ENCODE measurements at places on chromosomes 5 and 9. TPM values are rescaled to one million over a fixed set of nuclear protein-coding genes. Genes with fewer than 3 reads are reported as not detected.

- no peaks in the 10 kb centered on the region for H3K36me3 ChIP-seq
- H3K4me1 ChIP-seq = peaks cover 4% of the 10 kb centered on the region
- H3K4me3 ChIP-seq = no peak overlapping the region
- DNase-seq = no peak
- no peak overlapping the region for H3K27ac ChIP-seq
- peaks cover 3% of the 10 kb centered on the region for H3K27me3 ChIP-seq
These were observed 5.2 kb upstream of the GCNT4 start for GRCh38 chr5:75057561-75057960.

NUTM2G gene
- total RNA-seq = not detected

- H3K4me1 ChIP-seq = no peaks in the 10 kb centered on the region
- no peaks in the 10 kb centered on the region for H3K27me3 ChIP-seq
These were observed 344.2 kb downstream of the NTRK2 start for GRCh38 chr9:85013703-85014102.

NEUROG1 gene
- total RNA-seq = not detected

DNA sequence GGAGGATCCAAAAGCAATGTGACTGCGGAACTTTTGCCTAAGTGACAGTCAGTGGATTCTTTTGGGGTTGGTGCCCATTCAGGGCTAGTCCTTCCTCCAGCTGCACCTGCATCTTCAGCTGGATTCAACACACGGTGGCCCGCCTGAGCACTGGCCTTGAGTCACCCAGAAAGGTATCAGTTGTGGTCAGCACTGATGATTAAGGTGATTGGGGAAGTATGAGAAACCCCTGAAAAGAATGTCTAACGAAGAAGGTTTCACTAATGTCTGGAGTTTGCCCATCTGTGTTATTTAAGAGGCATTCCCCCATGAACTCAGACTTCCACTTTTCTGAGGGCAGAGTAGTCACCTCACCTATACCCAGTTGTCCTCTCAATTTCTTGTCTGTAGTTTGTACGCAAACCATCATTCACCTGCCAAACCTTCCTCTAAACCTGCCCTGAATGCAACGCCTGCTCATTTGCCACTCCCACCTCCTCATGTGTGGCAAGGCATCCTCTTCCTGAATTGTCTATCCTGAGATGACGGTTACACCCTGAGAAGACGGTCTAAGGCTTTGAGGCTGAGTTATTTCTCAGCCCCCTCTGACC lies 27.2 kb downstream of the CSF2 start:
- no peak for DNase-seq
- peaks cover 25% of the 10 kb centered on the region for H3K4me1 ChIP-seq
- no peak overlapping the region for H3K4me3 ChIP-seq
- no peaks in the 10 kb centered on the region for H3K27me3 ChIP-seq

FOXD4L5 gene
- under 0.01 TPM for total RNA-seq

DNA sequence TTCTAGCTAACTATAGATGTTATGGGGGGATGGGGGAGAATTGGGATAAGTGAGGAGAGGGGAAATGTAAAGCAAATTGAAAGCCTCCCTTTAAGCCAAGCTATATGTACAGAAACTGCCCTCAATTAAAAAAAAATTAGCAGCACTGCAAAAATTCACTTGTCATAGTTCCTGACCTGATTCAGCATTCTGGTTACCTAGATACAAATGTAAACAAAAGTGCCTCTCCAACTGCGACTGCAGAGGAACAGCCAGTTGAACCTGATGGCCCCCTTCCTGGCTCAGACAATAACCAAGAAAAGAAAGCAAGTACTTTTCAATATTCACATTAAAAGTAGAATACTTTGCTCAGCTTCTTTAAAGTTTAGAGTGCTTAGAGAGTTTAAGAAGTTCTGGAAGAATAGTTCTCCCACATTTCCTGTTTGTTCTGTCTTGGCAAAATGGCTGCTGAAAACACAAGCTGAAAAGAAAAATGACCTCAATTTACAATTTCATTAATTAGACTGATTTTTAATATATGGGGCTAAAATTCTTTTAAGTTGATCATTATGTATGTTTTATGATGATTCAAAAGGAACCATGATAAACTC lies 1.5 kb downstream of the FAM81B start:
- no peaks in the 10 kb centered on the region for H3K36me3 ChIP-seq
- no peaks in the 10 kb centered on the region for H3K4me1 ChIP-seq
- no peaks in the 10 kb centered on the region for H3K27me3 ChIP-seq
- DNase-seq = no peak
- no peak overlapping the region for H3K27ac ChIP-seq

DNA sequence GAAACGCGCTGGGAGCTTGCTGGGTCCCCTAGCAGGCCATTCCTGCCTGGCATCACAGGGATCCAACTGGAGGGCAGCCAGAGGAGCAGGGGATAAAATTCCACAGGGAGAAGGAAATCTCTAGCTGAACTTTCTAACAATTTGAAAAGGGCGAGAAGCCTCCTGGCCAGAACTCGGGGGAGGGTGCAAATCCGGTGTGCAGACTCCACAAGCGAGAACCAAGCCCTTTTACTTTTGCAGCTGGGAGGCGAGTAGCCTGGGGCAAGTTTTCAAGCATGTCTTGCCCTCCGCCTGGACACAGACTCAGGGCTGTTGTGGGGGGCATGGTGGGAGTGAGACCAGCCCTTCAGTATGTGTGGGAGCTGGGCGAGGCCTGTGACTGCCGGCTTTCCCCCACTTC lies 14.3 kb upstream of the POU5F2 start:
- H3K4me3 ChIP-seq = no peak overlapping the region
- H3K36me3 ChIP-seq = no peaks in the 10 kb centered on the region
- no peaks in the 10 kb centered on the region for H3K27me3 ChIP-seq

DNA sequence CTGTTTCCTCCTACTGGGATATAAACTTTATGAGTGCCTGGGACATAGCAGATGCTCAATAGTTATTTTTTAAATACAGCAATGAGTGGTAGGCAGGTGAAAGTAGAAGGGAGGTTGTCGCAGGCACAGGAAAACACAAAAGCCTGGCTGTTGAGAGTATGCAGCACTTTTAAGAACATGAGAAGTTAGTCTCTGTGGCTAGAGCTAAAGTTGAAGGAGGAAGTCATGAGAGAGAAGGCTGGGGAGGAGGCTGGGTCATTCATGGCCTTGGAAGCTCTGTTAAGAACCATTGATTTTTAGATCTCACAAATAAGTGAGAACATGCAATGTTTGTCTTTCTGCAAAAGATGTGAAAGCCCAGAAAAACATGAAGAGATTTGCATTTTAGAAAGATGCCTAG lies 126.7 kb downstream of the PRKACG start:
- no peaks in the 10 kb centered on the region for H3K36me3 ChIP-seq
- DNase-seq = no peak
- no peaks in the 10 kb centered on the region for H3K27me3 ChIP-seq
- no peak overlapping the region for H3K4me3 ChIP-seq
- H3K27ac ChIP-seq = no peak overlapping the region

DNA sequence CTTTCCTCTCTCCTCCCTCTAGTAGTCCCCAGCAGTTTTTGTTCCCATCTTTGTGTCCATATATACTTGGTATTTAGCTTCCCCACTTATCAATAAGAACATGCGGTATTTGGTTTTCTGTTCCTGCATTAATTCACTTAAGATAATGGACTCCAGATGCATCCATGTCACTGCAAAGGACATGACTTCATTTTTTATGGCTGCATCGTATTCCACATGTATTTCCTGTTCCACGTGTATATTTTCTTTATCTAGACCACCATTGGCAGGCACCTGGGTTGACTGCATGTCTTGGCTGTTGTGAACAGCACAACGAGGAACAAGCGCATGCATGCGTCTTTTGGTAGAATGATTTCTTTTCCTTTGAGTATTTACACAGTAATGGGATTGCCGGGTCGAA lies 6.2 kb downstream of the ZNF79 start:
- no peaks in the 10 kb centered on the region for H3K4me1 ChIP-seq
- H3K27me3 ChIP-seq = no peaks in the 10 kb centered on the region
- H3K36me3 ChIP-seq = peaks cover 15% of the 10 kb centered on the region
- no peak for DNase-seq
- H3K27ac ChIP-seq = no peak overlapping the region
- no peak overlapping the region for H3K4me3 ChIP-seq

DNA sequence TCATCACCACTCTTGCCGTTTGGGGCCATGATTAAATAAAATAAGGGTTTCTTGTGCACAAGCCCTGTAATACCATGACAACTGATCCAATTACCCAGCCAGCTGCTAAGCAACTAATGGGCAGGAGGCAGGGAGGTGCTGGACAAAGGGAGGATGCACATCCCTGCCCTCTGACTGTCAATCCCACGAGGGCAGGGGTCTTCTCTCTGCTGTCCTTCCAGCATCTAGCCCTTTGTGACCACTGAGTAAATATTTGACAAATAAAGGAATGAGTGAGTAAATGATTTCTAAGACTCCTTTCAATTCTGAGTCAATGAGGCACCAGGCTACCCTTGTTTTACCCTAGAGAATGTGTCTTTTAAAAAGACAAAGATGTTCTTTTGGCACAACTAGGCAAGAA lies 247.1 kb downstream of the SYK start:
- H3K4me3 ChIP-seq = no peak overlapping the region
- H3K27ac ChIP-seq = no peak overlapping the region
- no peaks in the 10 kb centered on the region for H3K27me3 ChIP-seq
- H3K4me1 ChIP-seq = peaks cover 6% of the 10 kb centered on the region
- no peak for DNase-seq

GRCh38 chr5:68369023-68369359 lies 153.4 kb downstream of the PIK3R1 start:
- no peaks in the 10 kb centered on the region for H3K4me1 ChIP-seq
- H3K36me3 ChIP-seq = no peaks in the 10 kb centered on the region
- peak; percentile 11 for DNase-seq
- no peaks in the 10 kb centered on the region for H3K27me3 ChIP-seq

SH3PXD2B gene
- total RNA-seq = 21.1 TPM

GRCh38 chr9:22975951-22976350 lies 529.3 kb downstream of the DMRTA1 start:
- no peaks in the 10 kb centered on the region for H3K27me3 ChIP-seq
- H3K4me3 ChIP-seq = no peak overlapping the region
- no peak overlapping the region for H3K27ac ChIP-seq
- H3K4me1 ChIP-seq = no peaks in the 10 kb centered on the region
- H3K36me3 ChIP-seq = no peaks in the 10 kb centered on the region

DNA sequence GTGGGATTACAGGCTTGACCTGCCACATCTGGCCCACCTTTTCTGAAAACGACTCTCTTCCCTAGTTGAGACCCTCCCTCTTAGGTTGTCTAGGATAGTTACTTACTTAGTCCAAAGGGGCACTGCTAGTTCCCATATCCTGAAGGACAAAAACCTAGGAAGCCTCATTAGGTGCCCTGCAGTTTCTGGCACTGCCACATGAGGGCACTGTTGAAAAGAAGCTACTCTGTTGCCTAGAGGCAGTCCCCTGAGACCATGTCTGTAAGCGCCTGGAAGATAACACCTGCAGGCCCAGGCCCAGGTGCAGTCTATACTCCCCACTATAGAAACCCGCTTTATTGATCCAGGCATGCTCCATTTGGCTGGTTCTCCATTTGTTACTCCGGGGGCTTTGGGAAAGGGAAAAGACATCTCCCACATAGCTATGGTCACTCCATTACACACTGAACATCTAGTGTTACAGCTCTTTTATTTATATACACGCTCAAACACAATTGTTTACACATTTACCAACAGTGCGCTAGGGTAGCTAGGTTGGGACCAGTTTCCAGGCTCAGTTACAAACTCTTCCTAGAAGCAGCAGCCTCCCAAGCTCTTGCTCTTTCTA lies 73.4 kb upstream of the PPARGC1B start:
- no peak for DNase-seq
- H3K4me3 ChIP-seq = no peak overlapping the region
- no peaks in the 10 kb centered on the region for H3K4me1 ChIP-seq
- H3K27ac ChIP-seq = no peak overlapping the region

DNA sequence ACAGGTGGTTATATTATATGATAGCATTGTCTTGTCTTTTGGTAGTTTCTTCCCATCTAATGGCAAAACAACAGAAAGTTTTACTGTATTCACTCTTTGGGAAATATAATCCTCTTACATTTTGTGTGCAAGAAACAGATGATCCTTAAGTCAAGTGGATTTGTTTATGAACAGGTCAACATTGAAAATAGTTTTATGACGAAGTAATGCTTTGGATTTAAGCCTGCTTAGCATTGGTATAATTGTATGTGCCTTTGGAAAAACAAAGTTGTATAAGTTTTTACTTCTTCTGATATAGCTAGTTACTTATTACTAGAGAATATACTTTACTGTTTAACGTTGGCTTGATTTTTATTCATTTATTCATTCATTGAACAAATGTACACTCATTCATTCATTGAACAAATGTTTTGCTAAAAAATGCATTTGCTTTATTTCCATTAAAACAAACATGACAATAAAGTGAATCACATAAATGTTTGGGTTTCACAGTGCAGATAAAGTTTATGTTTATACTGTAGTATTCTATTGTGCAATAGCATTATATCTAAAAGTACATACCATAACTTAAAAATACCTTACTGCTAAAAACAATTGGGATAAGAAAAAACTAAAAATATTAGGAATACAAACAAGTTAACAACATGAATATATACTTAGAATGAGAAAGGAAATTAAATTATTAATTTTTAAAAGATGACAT lies 12.3 kb downstream of the SGCD start:
- no peak overlapping the region for H3K27ac ChIP-seq
- no peaks in the 10 kb centered on the region for H3K36me3 ChIP-seq
- no peak overlapping the region for H3K4me3 ChIP-seq

FAT2 gene
- total RNA-seq = under 0.01 TPM

- no peaks in the 10 kb centered on the region for H3K27me3 ChIP-seq
- H3K4me1 ChIP-seq = no peaks in the 10 kb centered on the region
- no peaks in the 10 kb centered on the region for H3K36me3 ChIP-seq
- H3K4me3 ChIP-seq = no peak overlapping the region
These were observed 64.5 kb downstream of the ENTREP1 start for GRCh38 chr9:69389437-69389995.

GRCh38 chr5:176562189-176562588 lies 13.0 kb downstream of the CDHR2 start:
- no peak overlapping the region for H3K27ac ChIP-seq
- no peaks in the 10 kb centered on the region for H3K36me3 ChIP-seq
- no peaks in the 10 kb centered on the region for H3K27me3 ChIP-seq
- no peak overlapping the region for H3K4me3 ChIP-seq

EDIL3 gene
- 9.2 TPM for total RNA-seq

DNA sequence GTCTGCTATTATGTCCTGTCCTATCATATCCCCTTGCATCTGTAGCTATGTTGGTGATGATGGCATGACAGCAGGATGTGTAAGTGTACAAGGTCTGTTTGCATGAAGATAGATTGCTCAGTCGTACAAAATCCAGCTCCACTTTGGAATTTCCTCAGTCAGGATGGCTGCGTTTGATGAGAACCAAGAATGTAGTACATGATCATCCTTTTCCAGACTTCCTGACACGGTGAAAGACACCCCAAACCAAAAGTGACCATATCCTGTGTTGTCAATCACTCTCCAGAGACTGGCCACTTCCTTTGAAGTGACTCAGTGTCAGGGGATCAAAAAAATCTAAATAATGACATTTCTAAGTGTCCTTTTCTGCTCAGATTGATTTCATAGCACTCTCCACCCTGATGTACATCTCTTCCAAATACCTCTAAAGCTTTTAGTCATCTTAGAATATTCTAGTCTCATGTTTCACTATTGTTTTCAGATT lies 213.4 kb downstream of the PLK2 start:
- H3K4me1 ChIP-seq = peaks cover 2% of the 10 kb centered on the region
- H3K27ac ChIP-seq = no peak overlapping the region
- no peaks in the 10 kb centered on the region for H3K36me3 ChIP-seq
- H3K4me3 ChIP-seq = no peak overlapping the region
- H3K27me3 ChIP-seq = no peaks in the 10 kb centered on the region

GRCh38 chr9:97567182-97567893 lies 65.8 kb downstream of the TSTD2 start:
- H3K36me3 ChIP-seq = no peaks in the 10 kb centered on the region
- H3K27ac ChIP-seq = no peak overlapping the region
- H3K4me3 ChIP-seq = no peak overlapping the region
- DNase-seq = no peak
- H3K27me3 ChIP-seq = no peaks in the 10 kb centered on the region
- H3K4me1 ChIP-seq = peaks cover 3% of the 10 kb centered on the region

AGXT2 gene
- not detected for total RNA-seq
